Activated T-cell treated with anti-CD3 and anti-CD28 coated beads for 4 hours (primary cell): ENCODE measurements at places on chromosomes 2 and 18.

- DNase-seq, result no peak
These were observed 79.5 kb downstream of the EVA1A start for GRCh38 chr2:75480971-75481836.

- no peak for DNase-seq
These were observed 57.5 kb downstream of the UBE2E3 start for GRCh38 chr2:181037922-181038321.

DNA sequence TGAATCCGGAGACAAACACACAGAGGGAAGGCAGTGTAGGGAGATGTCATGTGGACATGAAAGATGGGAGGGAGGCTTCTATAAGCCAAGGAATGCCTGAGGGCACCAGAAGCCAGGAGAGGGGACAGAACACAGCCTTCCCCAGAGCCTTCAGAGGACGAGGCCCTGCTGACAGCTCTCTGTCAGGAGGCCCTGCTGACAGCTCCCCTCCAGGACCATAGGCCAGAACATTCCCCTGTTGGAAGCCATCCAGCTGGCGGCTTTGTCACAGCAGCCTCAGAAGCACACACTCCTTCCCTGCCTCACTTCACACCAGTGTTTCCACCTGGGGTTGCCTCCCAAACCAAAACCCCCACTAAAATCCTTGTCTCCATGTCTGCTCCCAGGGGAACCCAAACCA, 171.3 kb upstream of the ID2 start:
- DNase-seq, result no peak

GRCh38 chr2:228115-228514, 35.7 kb downstream of the SH3YL1 start:
- no peak for DNase-seq

GRCh38 chr2:240872317-240873097, 3.9 kb downstream of the AGXT start:
- no peak for DNase-seq

DNA sequence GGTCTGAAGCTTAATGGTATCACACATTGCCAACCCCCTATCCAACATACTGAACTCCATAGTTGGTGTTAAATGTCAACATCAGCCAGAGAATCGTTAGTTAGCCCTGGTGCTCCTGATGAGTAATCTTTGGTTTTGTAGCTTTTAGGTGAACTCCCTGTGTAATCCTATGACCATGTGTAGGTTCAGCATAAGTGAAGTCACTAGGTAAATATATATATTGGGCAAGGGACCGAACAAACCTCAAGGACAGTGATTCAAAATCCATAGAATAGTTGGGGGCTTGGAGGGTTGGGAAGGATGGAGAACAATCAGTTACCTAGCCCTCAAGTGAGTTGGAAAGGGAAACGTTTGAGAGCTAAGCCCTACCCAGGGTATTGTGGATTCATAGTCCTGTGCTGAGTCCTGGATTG, 16.0 kb upstream of the AP1S3 start:
- no peak for DNase-seq

DNA sequence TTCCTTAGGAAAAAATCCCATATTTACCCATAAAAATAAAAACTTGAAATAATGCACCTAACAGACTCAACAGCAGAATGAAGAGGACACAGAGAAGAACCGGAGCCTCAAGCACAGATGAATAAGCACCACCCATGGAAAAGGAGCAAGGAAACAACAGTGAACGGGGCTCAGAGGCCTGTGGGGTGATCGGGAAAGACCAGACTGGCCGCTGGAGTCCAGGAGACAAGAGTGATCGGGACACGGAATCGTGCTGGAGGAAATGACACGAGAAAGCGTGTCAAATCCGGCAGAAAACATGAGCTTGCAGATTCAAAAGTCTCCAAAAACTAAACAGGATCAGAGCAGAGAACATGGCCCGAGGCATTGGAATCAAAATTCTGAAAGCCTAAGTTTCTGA, 448.0 kb upstream of the SALL3 start:
- no peak for DNase-seq

- no peak for DNase-seq
These were observed 138.0 kb upstream of the GPC1 start for GRCh38 chr2:240297256-240298116.

GRCh38 chr2:142020368-142020767, 110.4 kb downstream of the LRP1B start:
- DNase-seq, result no peak

- no peak for DNase-seq
These were observed 203.3 kb upstream of the SMAD2 start for GRCh38 chr18:48133671-48134251.

DNA sequence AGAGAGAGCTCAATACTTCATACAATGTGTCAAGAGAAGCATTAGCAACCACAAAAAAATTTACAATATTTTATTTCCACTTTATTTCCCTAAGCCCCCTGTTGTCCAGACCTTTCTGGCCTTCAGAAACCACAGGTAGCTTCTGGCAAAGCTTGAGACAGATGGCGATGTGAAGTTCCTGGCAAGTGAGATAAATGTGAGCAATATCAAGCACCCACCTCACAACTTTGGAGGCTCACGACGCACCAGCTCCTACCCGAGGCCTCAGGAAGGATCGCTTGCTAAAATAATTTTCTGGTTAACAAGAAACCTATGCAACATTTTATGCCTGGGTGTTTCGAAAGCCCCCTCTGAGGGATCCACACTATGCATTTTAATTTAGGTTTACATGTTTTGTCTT, 158.1 kb upstream of the CHAC2 start:
- DNase-seq, result no peak

DNA sequence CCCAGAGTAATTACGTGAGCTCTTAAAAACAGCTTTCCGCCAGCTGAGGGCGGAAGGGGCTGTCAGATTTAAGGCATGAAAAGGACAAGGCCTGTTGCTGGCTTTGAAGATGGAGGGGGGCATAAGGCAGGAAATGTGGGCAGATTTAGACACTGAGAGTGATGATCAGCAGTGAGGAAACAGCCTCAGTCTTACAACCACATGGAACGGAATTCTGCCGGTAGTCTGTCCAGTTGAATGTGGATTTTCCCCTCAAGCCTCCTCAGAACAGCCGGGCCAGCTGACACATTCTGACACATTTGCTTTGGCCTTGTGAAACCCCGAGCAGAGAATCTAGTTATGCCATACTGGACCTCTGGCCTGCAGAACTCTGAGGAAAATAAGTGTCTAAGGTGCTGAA, 16.6 kb downstream of the POLE4 start:
- no peak for DNase-seq

- DNase-seq, result no peak
These were observed 163.7 kb downstream of the MCFD2 start for GRCh38 chr2:46751897-46752296.

GRCh38 chr2:55618025-55618274, 528 bp upstream of the PPP4R3B start:
- no peak for DNase-seq

- DNase-seq, result no peak
These were observed 88.9 kb upstream of the RBBP8 start for GRCh38 chr18:22844190-22844589.

DNA sequence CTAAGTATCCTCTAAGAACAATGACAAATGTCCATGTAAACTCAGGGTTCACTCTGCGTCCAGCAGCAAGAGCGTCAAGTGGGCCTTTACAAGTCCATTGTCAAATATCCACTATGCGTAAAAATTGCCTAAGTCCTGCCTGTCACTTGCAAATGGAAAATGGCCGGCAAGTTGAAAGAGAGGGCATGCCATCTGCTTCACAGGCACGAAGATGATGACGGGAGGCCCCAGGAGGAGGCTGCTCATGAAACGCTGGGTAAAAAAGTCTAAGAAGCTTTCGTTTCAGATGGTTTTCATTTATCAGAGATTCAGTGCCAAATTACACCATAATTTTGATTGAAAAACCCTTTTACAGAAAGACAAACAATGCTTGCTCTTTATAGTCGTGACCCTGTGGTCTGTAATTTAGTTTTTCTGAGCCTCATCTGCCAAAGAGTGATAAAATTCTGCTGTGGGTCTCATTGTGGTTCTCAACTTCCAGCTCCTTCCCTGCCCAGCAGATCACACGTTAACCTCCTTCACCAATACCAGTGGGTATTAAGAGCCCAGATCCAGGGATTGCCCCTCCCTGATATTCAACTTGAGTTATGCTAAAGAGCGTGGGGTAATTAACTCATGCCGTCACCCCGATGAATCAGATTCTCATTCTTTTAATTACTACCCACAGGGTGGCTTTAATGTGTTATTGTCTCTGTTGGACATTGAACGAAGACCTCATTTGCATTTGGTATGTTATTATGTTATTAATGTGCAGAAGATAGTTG, 160.2 kb upstream of the ALKAL2 start:
- no peak for DNase-seq

GRCh38 chr2:101533561-101534148, 58.7 kb upstream of the RFX8 start:
- DNase-seq, result no peak

DNA sequence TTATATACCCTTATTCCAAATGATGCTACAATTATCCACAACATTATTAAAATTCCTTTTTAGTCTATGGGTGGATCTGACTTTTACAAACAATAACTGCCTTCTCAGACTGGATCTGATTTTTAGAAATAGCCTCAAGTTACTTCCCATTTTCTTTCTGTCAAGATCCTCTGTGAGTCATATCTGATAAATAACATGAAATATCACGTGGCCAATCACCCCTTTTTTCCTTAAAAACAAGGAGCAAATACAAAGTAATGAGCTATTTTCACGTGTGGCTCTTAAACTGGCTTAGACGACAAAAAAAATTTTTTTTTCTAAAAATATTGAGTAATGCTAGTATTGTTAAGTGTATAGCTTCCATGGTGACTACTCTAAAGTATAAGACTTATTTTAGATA, 6.7 kb downstream of the PELI1 start:
- no peak for DNase-seq

DNA sequence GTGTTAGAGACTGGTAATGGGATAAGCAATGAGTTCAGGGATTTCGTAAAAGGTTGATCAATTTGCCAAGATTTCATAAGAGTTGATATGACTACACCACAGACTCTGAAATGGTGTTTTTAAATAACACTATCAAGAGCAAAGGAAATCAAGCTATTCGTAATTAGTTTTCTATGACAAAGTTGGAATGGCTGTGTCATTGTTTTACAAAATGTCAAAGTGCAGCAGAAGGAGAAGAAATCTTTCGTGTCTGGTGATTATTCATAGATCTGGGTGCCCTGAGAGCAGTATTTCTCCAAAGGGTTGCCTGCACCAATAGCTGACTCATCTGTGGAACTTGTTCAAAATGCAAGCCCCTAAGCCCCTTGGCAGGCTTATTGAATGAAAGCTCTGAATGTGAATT, 70.1 kb downstream of the NABP1 start:
- DNase-seq, result no peak

- DNase-seq, result no peak
These were observed 169.8 kb upstream of the SPATS2L start for GRCh38 chr2:200136655-200137054.

- no peak for DNase-seq
These were observed 268.9 kb downstream of the TDRD15 start for GRCh38 chr2:21392649-21393048.

DNA sequence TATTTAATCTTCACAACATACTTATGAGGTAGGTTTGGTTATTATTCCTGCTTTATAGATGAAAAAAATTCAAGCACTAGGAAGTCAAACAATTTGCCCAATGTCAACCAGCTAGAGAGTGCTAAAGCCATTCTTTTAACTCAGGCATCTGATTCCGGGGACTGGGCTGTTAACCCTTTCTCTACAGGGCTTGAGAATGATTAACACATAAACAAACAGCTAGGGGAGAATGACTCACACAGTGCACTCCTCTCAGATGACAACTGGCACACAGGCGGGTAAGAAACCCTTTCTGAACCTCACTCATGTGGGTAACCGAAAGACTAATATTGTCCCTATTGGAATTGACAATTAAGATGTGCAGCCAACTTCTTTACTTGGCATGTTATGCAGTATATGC, 86.3 kb upstream of the FSHR start:
- no peak for DNase-seq

GRCh38 chr2:61707984-61708852, 145.6 kb downstream of the FAM161A start:
- DNase-seq, result no peak

DNA sequence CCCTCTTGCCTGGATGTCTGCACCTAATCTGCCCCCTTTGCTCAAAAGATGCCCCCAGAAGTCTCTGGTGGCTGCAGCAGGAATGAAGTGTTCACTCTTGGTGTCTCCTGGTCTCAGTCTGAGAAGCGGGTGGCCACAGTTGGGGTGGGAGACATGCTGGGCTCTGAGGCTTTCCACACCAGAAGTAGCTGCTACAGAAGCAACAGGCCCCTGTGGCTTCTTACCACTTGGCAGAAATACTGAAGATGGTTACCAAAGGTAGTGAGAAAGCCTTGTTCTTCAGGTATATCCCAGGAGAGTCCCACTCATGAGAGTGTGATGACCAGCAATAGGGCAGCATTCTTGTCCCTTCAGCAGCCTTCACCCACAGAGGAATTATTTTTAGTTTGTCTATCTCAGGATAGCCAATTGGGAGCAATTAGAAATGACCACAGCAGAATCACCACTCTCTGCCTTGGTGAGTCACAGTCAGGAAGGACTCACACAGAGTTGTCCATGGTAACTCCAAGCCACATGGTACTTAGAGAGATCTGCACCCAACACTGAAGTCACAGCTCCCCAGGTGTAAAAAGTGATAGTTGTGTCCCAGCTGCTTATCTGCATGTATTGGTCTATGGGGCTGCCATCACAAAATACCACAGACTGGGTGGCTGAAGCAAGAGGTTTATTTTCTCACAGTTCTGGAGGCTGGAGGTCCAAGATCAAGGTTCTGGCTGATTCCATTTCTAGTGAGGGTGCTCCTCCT, 169.8 kb upstream of the ID2 start:
- no peak for DNase-seq

DNA sequence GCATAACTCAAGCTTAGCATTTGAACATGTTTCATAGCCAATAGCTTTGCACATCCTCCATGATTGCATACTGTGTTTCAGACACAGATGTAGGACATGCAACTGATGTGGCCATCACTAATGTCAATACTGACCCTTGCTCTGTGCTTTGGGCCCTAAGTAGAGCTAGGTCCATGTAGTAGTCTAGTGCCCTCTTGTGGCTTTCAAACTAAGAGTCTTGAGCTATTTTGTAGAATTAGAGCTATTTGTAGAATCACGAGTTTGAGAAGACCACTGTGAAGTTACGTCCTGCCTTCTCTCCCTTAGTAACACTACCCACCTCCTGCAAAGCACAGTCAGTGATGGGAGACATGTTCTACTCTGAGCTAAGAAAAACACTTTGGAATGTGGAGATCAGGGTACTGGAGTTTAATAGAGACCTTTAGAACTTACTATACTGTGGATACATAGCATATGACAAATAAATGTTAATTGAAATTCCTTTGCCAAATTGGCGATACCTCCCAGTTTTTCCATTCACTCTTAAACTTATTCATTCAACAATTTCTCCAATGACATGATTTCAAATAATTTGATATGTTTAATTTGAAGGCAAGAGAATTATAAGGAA, 306.5 kb upstream of the TNP1 start:
- no peak for DNase-seq

DNA sequence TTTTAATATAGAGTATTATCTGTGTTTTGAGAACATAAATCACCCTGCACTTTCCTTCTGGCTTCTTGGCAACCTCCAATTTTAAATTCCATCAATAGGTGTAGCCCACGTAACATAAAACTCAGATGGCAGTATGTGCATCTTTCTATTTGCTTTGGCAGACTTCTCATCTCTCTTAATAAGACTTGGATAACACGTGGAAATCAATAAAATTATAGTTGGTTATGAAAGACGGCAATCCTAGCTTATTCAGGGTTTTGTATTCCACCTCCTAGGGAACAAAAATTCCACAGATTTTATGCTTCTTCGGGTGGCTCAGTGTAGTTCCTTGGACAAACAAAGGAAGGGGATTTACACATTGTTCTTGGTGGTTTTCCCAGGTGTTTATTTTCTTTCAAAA, 299.3 kb downstream of the RND3 start:
- no peak for DNase-seq

GRCh38 chr18:43220691-43221090, 56.6 kb downstream of the SYT4 start:
- no peak for DNase-seq
